ENCODE measurements at places on chromosomes 1 and 21.

DNA sequence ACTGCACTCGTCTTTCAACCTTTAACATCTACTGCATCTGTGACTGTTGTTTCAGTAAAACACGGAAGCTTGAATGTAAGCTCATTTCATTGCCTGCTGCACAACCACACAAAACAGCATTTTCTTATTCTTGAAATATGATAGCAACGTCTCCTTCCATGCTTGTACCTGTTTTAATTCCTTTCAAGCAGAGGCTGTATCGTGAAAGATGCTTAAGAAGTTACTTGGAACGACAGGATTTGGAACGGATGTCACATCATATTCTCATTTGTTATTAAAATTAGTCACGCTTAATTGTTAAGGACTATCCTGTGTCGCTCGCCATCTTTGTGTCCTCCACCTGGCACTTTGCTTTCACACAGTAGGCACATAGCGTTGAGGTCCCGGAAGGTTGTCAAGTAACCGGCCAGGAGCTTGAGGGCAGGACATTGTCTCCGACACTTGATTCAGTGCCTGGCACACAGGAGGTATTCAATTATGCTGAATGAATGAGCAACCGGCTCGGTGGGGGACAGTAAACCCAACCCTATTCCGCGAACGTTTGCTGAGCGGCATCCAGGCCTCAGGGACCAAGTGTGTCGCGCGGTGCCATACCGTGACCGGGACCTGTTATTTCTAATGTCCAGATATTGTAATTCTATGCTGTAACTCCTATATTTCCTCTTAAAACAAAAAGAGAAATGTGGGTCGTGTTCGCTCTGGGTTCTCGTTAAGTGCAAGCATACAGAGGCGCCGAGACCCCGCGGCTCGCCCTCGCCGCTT, 499 bp upstream of the SH3GLB1 start:
- DNase-seq: peak; percentile 20

GRCh38 chr1:156664046-156664766, 13.0 kb downstream of the NES start:
- no peak for DNase-seq

GRCh38 chr1:223087291-223088255, 55.5 kb downstream of the TLR5 start:
- no peak for DNase-seq

DNA sequence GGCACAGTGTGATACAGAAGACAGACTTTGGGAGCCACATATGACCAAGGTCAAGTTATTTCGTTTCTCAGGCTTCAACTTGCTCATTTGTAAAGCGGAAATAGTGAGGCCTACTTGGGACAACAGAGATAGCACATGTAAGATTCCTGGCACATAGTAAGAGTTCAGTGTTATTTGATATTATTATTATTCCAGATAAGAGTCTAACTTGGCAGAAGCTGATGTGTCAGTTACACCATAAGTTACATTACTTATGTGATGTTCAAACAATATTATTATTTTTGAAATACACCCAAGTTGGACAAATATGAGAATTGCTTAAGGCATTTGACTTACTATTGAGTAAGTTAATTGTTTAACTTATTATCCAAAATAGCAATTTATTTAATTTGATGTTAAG, 10.2 kb upstream of the CYP4X1 start:
- no peak for DNase-seq

DNA sequence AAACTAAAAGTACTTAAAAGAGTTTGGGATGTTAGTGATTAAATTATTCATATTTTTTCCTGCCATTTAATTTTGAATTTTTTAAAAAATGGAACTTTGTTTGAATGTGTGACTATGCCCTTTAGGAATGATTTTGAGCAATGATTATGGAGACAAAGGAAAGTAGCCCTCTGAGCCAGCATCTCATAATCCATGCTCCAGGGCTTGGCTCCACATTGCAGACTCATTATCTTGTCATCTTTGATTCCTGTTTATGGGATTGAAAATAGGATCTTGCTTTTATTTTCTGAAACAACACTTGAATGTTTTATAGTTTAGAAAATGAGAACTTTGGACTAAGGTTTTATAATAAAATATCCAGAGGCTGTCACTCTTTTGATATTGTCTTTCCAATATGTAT, 14.5 kb downstream of the AXDND1 start:
- DNase-seq: no peak

DNA sequence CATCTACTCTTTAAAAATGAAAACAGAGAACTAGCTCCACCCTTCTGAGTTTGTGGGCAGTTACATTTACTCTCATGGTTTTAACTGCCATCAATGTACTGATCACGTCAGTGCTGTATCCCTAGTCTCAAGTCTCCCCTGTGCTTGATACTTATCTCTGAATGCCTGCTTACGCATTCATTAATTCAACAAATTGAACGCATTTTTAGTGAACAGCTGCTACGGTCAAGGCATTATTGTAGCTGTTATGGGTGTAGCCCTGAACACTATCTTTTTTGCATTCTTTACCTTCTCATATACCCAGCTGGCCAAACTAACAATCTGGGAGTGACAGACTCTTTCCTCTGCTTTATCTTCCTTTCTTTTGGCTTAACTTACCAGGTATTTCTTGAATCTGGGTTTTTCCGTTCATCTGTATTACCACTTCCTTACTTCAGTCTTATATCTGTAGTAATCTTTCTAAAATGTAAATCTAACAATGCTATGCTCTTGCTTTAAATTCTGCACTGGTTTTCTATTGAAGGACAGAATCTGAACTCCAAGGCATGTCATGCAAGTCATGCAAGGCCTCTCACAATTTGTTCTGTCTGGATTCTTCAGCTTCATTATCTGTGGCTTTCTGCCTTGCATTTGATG, 33.3 kb downstream of the SMG7 start:
- no peak for DNase-seq

GRCh38 chr1:18907917-18908845, 5.8 kb upstream of the ALDH4A1 start:
- DNase-seq: peak; percentile 74

- DNase-seq: peak; percentile 32
Observed at GRCh38 chr1:22827666-22828483, 117.2 kb downstream of the EPHB2 start.

DNA sequence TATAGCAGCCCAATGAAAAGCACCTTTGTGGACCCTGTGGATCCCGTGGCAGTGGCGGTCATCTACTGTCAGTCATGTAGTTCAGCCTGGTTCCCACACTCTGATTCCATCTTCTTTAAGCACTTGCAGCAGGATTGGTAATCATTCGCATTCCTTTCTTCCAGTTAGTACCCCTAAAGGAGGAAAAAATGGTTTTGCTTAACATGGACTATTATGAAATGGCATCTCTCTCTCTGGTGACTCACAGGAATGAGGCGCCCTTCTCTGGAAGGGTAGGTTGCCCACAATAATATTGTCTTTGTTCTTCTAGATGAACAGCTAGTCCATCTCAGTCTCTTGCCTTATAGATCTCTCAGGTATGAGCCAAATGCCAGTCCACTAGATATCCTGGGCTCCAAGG, 127.9 kb upstream of the MROH9 start:
- no peak for DNase-seq

DNA sequence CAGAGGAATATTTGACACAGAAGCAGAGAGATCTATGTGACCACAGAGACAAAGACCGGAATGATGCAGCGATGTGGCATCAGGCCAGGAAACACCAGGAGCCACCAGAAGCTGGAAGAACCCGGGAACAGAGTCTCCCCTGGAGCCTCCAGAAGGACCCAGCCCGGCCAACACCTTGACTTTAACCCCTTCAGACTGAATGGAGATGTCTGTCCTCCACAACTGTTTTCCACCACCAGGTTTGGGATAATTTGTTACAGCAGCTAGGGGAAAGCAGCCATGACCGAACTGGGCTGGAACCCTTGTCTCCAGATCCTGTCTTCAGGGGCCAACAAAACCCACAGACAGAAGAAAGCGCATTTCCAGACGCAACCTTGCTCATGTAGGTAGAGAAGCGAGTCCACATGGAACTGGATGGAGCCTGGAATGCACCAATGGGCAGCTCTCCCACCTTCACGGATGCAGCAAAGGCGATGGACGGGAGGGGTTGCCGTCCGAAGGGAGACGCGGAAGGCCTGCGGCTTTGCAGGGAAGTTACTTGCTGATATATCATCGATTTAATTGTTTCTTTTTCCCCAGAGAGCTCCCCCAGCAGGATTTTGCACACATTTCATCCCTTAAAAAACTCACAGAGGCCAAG, 396.6 kb downstream of the NPHP4 start:
- DNase-seq: no peak

DNA sequence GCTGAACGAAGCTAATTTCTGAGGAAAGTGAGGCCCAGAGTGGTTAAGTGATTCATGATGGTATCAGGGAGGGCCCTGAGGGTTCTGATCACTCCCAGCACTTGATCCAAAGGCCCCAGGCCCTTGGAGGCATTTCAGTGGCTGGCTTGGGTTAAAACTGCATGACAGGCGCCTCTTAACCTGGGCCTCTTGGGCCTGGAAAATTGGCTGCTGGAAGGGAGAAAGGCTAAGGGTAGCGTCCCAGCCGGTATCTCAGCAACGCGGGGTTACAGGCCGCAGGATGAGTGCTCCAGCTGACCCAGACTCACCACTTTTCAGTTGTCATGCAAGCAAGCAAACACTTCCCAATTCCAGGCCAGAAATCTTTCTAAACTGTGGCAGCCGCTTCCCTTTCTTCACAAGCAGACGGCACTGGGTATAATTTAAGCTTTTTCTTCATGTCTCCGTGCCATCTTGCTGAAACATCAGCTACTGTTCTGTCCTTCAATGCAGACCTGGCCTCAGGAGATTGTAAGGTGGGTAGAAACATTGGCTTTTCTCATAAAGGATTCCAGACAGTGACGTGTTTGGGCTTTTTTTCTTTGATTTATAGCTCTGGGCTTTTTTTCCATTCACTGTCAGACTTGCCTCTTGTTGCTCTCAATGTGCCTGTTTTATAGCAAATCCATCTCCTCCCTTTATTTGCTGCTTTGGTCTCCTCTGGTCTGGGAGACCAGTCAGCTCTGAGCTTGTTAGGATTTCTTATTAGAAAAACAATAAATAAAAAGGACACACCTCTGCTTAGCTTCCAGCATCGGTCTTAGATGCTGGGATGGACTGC, 229.1 kb downstream of the KCNJ6 start:
- DNase-seq: peak; percentile 82

DNA sequence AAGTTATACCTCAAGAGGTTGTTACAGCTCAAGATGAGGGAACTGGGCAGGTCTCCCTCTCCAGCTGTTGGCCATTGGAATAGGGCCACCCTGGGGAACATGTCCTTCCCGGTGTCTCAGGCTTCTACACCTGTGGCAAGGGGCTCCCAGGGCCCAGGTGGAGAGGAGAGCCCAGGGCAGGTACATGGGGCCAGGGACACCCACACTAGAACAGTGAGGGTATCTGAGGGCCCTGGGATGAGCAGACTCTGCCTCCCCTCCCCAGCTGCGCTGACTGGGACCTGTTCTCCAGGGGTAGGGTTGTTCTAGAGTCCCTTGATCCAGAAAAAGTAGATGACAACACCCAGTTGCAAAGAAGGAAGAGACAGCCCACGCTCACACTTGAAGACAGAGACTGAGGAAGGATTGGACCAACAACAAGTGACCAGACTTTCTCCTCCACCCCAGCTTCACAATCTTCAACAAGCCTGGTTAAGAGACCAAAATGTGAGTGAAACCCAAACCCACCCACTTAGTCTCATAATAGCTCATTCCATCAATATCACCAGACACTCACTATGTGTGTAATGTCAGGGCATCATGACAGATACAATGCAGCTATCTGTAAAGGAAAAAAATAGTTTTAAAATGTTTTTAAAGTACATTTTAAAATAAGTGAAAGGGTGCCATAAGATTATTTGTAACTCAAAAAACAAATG, 439.3 kb downstream of the NPHP4 start:
- DNase-seq: no peak

GRCh38 chr1:31111290-31111951, 45.9 kb upstream of the PUM1 start:
- peak; percentile 44 for DNase-seq

- no peak for DNase-seq
Observed at GRCh38 chr1:10779201-10779600, 17.2 kb downstream of the CASZ1 start.

DNA sequence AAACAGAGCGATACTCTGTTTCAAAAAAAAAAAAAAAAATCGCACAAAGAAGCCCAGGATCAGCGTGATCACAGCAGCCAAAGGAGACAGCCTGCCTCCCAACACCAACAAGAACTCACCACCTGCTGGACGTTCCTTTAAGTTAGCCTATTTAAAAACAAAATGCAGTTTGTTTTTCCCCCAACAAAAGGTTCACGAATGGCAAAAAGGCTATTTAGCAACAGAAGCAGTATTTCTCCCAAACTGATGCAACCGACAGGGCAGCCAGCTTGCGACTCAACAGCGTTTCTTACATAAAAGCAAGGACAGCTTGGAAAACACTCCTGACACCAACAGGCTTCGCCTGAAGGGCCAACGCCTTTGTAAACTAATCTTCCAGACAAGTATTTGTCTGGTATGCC, 6.8 kb downstream of the SSU72 start:
- DNase-seq: no peak

- DNase-seq: no peak
Observed at GRCh38 chr1:95252422-95252821, 18.4 kb downstream of the RWDD3 start.

- no peak for DNase-seq
Observed at GRCh38 chr21:31164713-31165694, 126.7 kb upstream of the KRTAP19-8 start.

DNA sequence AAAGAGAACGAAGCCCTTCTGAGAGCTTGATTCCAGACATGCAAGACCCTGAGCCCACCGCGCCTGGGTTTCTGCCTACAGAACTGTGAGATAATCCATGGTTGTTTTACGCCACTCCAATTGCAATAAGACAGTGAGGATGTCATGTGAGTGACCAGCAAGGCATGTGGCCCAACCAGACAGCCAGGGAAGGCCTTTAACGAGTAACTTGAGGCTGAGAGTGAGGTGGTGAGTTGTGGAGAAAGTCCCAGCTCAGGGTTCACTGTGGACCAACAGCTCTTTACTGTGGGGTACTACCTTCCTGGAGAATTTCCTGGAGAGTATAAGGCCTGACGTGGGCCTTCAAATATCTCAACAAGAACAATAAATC, 153.9 kb downstream of the ETS2 start:
- no peak for DNase-seq

- DNase-seq: no peak
Observed at GRCh38 chr1:110119843-110120242, 7.6 kb downstream of the UBL4B start.

DNA sequence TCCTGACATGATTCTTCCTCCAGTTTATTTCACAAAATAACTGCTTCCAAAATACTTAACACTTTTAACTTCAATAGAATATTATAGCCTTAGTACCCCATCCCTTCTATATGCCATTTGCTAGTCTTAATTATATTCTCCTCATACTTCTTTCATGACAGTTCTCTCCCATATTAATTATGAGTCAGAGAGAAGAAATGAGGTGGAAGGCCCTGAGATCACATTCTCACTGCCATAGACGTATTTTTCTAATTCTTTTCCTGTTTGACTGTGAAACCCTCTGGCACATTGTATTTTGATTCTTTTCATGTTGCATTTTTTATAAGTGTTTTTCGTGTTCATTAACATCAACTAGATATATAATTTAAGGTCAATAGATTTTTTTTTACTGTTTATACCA, 88.4 kb downstream of the GTF2B start:
- DNase-seq: no peak

- DNase-seq: peak; percentile 40
Observed at GRCh38 chr1:109897259-109897955, 13.2 kb upstream of the CSF1 start.
